Femur (tissue), 1 donor: ENCODE measurements at places on chromosomes 1 and 21.

DNA sequence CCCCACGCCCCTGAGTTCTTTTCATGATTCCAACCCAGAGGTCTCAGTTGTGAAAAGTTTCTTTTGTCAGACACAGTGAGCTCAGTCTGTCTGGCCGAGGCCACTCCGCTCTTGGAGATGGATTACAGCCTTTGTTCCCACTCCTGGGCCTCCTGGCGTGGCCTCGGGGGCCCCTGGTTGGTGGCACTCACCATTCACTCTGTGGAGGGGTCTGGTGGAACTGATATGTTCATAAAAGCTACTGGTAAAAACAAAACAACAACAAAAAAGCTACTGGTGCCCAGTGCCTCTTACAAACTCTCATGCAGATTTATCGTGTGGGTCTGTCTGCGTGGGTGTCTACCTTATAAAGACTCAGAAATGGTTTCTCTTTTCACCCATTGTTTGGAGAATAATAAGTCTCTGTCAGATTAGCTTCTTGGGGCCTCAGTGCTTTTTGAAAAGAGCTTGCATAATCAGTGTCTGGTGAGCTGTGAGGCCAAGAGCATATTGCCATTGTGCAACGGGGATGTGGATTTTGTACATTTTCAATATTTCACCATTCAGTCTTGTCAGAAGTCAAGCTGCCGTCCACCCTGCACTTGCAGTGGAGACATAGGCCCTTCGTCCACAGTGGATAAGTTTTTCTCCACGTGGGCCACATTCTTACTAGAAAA lies 86.7 kb downstream of the GALNT2 start:
- DNase-seq: no peak

DNA sequence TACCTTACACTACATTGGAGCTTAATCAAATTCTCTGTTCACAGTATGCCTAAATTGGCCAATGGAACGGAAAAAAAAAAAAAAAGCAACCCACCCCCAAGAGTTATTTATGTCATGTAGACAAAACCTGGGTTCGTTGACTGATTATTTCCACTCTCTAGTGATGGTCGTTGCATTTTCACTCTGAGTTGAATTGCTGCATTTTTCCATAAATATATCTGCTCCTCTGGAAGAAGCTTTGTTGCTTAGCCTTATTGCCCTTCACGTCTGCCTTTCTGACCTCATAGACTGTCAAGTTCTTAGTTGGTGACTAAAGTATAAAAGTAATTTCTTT lies 90.2 kb upstream of the RUNX1 start:
- no peak for DNase-seq

- DNase-seq: no peak
Measured at GRCh38 chr1:7747605-7748004, 23.5 kb upstream of the VAMP3 start.

DNA sequence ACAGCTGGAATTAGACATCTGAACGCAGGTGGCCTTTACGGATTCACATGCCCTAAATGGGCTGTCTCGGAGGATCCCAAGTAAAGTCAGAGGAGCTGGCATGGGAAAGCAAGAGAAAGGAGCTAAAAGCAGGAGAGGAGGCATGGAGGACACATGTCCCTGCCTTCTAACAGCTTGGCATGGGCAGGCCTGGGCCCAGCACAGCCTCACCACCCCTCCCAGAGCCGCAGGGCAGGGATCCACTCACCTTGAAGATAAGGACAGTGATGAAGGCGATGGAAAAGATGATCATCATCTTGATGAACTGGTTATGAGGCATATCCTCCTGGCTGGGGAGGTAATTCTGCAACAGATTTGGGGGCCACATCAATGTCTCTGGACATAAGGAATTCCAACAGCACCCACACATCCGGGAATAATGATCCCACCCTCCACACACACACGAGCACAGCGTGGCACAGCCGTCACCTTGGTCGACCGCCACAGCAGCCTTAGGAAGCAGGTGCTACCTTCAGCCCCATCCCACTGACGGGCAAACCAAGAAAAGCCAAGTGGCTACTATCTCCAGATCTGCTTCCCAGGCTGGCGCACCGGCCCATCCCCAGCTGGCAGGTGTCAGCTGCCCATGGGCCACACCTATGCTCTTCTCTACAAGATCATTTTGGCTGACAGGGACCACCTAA lies 14.1 kb upstream of the MATN1 start:
- no peak for DNase-seq

DNA sequence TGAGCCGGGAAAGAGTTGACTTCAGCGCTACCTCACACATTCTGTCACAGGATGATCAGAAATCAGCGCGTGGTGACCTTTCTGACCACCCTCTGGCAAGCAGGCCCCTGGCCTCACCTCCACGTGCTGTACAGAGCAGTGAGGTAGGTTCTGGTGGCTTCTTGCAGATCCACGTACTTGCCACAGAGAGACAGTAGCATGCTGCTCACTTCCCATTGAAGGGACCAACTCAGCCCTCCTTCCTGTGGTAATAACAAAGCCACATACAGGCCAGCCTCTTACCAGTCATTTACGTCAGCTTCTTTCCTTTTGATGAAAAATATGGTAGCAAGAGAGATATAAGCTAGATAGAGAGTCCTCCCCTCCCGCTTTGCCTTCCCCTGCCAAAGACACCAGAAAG lies 200.7 kb downstream of the CHRM3 start:
- no peak for DNase-seq

- DNase-seq: no peak
Measured at GRCh38 chr1:167640051-167640450, 10.0 kb downstream of the RCSD1 start.

DNA sequence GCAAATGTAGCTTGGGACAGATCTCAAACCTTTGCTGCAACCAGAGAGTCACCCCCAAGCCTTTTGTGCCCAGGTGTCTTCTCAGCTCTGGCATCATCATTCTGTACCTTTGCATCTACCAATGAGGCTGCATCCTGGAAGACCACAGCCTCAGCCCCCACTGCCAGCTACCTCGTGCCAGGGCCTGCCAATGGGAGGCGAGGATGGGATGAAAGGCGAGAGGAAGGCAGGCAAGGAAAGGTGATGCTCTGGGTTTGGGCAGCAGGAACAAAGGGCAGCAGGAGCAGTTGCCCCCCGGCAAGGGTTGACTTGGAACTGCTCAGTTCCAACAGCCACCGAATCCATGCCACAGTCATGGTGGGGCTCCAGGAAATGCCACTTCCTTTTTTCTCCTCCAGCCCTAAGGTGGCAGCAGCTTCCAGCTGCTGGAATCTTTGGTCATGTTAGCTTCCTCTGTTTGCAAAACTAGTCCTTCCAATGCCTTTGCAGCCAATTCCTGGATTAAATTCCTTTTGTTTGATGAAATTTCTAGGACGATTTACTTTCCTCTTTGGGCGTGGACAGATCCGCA lies 651.6 kb downstream of the NPHP4 start:
- DNase-seq: no peak

GRCh38 chr21:35254006-35254764 lies 205.1 kb upstream of the RUNX1 start:
- no peak for DNase-seq

- no peak for DNase-seq
Measured at GRCh38 chr1:51002516-51002915, 32.5 kb downstream of the CDKN2C start.

GRCh38 chr1:207405814-207406213 lies 48.3 kb upstream of the CR2 start:
- DNase-seq: no peak

DNA sequence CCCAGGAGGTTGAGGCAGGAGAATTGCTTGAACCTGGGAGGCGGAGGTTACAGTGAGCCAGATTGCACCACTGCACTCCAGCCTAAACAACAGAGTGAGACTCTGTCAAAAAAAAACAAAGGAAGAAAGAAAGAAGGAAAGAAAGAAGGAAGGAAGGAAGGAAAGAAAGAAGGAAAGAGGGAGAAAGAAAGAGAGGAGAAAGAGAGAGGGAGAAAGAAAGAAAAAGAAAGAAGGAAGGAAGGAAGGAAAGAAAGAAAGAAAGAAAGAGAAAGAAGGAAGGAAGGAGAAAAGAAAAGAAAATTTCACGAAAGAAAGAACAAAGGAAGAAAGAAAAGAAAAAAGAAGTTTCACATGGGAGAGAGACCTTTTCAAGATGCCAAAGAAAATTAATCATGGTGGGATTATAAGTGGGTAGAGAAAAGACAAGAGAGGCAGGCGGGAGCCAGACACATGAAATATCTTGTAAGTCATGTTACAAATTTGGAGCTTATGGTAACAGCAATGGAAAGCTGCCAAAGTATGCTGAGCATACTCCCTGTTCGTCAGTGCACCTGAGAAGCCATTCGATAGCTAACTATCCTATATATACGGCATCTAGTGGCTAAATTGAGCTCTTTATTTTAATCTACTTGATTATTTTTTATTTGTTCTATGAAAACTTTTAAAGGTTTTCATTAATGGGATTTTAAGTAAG lies 41.3 kb upstream of the TNFSF4 start:
- DNase-seq: no peak
